CD8-positive, alpha-beta memory T cell (primary cell): ENCODE measurements at places on chromosomes 1 and 21. TPM values are rescaled to one million over a fixed set of nuclear protein-coding genes. Genes with fewer than 3 reads are reported as not detected.

DNA sequence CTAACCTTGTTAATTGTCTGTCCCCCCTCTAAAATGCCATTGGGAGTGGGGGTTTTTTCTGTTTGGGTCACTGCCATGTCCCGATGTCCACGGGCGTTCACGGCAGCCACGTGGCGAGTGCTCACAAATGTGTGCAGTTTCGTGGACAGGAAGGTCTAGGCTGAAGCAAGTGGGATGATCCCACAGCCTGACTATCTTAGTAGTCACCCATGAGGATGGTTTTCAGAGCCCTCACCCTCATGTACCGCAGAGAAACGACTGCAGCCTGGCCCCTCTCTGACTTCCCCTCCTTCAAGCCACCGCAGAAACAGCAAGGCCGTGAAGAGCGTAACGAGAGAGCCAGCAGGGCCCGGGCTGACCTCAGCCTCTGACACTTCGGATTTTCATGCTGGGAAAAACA lies 52.3 kb upstream of the COX20 start:
- no peak for DNase-seq

DNA sequence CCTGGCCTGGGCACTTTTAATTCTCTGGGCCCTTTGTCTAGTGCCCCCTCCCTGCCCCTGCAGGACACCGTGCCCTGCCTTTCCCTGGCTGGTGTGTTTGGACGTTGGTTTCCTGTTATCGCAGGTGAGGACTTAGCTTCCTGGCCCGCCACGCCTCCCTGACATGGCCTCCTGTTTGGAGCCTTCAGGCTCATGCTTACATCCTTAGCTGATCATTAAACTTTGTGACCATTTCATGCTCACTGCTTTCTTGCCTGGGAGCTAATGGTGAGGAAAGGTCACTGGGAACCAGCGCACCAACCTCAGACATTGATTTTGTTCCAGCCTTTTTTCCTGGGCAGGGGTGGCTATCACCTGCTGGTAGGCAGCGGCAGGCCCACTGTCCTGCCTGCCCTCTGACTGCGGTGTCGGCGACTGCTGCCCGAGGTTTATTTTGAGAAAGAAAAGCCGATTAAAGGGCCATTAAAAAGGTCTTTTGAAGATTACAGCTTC lies 3.7 kb downstream of the PFKL start:
- no peak for DNase-seq

The ASTN1 gene
- not detected for polyA plus RNA-seq

DNA sequence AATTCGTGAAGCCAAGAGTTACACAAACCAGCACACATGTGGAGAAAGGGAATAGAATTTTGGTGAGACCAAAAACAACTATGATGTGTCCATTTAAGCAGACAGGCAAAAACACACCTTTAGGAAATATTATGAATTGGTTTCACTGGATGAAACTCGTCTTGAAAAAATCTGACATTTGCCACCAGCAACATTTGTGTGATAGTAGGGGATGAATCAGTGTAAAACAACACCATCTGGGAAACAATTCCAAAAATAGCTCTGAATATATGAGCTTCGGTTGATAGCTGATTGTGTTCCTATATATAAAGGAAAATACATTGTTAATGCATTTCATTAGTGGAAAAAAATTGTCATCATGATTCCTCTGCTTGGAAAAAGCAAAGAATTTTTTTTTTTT lies 327.8 kb downstream of the PAPPA2 start:
- no peak for DNase-seq

DNA sequence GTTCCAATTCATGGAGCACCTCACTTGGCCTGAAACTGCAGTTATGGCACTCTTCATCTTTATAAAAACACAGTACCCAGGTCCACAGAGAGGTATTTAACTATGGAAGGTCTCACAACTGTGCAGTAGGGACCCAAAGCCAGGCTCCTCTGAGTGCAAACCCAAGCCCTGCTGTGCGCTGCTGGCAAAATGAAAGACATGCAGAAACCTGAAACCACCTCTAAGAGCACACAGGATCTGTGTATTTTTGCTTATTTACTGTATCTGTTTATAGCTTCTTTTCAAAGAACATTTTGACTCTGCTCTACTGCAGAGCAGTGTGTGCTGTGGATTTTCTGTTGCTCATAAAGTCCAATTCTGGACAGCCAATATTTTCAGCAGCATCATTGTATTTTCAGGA lies 166.6 kb downstream of the DSCAM start:
- DNase-seq: no peak

- no peak for DNase-seq
Observed at GRCh38 chr21:41600556-41600955, 92.6 kb upstream of the TMPRSS2 start.

DNA sequence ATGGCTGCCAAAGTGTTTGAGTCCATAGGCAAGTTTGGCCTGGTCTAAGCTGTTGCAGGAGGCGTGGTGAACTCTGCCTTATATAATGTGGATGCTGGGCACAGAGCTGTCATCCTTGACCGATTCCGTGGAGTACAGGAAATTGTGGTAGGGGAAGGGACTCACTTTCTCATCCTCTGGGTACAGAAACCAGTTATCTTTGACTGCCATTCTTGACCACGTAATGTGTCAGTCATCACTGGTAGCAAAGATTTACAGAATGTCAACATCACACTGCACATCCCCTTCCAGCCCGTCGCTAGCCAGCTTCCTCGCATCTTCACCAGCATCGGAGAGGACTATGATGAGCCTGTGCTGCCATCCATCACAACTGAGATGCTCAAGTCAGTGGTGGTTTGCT lies 215.8 kb upstream of the JUN start:
- no peak for DNase-seq

The FYB2 gene
- not detected for polyA plus RNA-seq

DNA sequence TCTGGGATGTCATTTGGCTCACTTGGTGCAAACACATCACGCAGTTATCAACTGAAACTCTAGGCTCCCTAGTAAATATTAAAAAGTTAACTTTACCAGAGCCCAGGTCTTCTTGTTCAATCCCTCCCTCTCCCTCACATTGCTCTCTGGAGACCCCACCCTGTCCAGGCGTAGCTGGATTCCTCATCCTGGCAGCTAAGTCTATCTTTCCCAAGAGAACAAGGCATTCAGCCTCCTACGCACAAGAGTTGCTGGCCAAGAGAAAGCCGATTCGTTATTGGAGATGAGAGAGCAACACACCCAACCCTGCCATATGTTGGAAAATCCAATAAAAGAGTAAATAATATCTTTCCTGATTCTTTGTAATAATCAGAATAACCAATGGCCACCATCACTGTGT lies 117.9 kb downstream of the SLC30A10 start:
- no peak for DNase-seq

DNA sequence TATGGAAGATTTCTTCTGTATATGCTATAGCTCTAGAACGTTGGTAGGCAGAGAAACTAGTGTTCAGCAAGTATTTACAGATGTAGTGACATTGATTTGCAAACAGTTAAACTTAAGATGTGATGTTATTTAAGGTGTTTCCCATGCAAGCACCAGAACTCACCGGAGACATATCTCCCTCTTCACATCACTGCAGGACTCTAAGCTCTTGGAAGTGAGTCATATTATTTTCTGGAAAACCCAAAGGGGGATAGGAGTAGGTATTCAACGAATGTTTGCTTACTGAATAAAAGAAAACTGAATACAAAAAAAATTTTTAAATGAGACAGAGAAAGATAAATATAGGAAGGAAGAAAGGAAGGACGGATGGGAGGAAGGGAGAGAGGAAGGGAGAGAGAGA lies 25.0 kb downstream of the RGS4 start:
- DNase-seq: no peak

- DNase-seq: no peak
Observed at GRCh38 chr1:222099746-222100145, 357.9 kb upstream of the DUSP10 start.

- DNase-seq: no peak
Observed at GRCh38 chr1:109356915-109357314, 40.8 kb downstream of the SORT1 start.

The AQP10 gene
- polyA plus RNA-seq: not detected

DNA sequence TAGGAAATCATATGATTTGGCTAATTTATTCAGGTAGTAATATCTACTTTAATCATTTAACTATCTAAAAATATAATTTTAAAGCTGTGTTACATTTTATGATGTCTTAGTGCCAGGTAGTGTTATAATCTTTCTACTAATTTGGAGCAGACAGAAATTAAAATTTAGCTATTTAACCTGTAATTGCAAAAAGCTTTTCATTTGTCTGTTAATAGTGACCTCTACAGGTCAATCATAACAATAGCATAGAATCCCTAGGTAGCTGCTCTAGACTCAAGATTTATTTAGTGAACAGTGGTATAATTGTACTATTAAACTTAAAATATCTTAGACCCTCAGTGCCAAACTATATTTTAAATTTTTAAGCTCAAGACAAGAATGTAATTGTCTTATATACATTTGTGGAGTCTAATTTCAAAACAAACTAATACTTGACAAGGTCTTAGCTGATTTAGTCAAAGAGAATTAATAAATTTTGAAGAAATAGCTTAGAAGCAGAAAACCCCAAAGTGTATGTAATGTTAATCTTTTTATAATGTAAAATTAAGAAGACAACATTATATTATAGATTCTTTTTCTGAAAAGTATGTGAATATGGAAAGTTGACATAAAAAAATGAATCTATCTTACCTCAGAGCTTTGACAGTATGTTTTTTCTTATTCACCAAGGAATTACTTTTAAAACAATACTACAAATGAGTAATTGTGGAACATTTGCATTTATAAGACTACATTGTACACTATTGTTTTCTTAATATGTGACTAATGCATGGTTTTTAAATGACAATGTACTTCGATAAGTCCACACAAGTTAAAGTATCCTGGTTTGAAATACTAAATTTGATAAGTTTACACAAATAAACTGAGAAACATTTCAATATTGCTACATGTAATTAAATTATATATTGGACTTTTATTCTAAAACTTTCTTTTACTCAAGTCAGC lies 64.1 kb upstream of the RNPC3 start:
- no peak for DNase-seq

GRCh38 chr1:82894635-82895034 lies 1093.9 kb downstream of the ADGRL2 start:
- no peak for DNase-seq

DNA sequence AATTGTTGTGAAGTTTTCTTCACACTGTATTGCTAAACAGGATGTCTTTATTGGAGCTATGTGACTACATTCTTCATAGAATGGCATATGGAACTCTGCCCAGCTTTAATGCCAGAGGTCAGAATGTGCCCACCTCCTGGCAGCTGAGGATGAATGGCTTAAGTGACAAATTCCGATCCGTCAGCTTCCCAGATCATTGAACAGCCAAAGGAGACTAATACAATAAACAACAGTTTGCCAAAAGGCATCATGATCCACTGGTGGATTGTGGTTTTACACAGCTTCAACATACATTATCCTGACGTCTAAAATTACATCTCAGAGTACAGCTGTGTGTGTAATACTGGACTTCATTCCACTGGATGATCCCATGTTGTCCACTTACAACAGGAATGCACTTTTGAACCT lies 68.7 kb upstream of the C1orf105 start:
- DNase-seq: no peak

The C1QTNF12 gene
- polyA plus RNA-seq: not detected

The B3GALT6 gene
- 16.4 TPM for polyA plus RNA-seq

GRCh38 chr1:19664453-19665185 lies at the start of gene HTR6:
TSS of gene HTR6 (plus strand) at chr1:19664875. CDS start at chr1:19665754, 879 bp downstream.
- no peak for DNase-seq

- no peak for DNase-seq
Observed at GRCh38 chr1:89527750-89528381, 3.2 kb downstream of the LRRC8B start.

DNA sequence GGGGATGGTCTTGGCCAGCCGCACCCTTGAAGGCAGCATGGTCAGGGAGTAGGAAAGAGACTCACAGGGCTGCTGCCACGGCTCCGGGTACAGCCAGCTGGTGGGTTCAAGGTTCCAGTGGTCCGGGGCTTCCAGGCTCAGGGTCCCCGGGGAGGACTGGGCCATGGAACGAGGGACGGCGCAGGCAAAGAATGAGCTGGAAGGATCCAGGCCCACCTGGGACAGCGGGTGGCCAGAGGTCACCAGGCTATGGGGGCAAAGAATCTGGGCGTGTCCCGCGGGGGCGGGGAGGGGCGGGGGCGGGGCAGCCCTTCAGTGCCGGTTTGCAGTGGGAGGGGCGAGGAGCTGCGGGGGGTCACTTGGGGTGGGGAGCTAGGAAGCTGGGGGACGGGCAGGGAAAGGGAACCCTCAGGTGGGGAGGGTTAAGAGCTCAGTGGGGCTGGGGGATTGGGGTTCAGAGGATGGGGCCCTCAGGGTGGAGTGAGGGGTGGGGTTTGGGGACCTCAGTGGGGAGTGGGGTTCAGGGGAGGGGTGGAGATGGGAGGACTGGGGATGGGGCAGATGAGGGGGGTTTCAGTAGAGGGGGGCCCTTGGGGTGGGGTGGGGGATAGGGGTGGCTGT lies at the start of gene DNMT3L:
Gene DNMT3L (minus strand): TSS at position 223 of the 621 bp plus-strand sequence. CDS start 638 bp downstream, outside the sequence.
- no peak for DNase-seq

The EXTL1 gene
- not detected for polyA plus RNA-seq

DNA sequence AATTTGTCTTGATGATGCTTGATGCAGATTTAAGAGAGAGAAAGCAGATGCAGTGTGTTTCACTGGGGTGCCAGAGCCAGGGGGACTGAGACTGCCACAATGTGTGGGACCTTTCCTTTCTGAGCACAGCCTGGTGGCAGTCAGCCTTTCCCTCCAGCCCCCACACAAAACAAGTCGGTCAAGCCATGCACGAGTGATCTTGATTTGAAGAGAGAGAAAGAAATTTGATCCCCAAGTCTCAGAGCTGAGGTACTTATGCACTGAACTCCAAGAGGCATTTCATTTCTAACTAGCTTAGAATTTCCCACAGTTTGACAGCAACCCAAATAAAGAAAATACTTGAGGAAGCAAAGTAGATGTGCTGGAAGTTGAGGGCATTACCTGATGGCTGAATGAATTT lies 193.8 kb downstream of the ST6GALNAC3 start:
- DNase-seq: no peak

- DNase-seq: no peak
Observed at GRCh38 chr1:52054496-52055065, 410 bp downstream of the TXNDC12 start.

DNA sequence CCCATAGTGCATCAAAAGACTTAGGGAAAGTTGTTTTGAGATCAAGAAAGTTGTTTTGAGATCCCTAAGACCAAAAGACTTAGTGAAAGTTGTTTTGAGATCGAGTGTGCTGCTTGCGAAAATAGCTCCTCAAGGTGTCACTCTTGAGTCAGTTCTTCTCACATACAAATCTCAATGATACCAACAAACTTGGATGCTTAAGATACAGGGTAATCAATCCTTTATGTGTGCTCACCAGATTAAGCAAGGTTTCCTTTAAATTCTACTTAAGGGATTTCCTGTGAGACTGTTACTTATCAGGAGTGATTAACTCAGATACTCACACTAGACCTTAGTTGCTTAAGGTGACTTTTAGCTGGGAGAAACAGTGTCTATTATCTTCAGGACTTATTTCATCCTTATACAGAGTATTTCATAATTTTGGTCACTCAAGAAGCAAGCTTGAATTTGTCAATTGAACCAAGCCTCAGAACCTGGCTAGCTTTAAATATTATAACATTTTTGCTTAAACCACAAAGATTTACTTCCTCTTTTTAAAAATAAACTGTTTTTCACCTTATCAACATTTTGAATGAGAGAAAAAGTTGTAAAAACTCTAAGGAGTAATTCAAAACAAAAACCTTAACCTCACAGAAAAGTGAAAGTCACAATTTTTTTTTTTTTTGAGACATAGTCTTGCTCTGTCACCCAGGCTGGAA lies 8.0 kb upstream of the RLF start:
- DNase-seq: no peak
